Aorta (tissue), 5 donors: ENCODE measurements at places on chromosomes 11 and 22. TPM values are rescaled to one million over a fixed set of nuclear protein-coding genes. Genes with fewer than 3 reads are reported as not detected.

DNA sequence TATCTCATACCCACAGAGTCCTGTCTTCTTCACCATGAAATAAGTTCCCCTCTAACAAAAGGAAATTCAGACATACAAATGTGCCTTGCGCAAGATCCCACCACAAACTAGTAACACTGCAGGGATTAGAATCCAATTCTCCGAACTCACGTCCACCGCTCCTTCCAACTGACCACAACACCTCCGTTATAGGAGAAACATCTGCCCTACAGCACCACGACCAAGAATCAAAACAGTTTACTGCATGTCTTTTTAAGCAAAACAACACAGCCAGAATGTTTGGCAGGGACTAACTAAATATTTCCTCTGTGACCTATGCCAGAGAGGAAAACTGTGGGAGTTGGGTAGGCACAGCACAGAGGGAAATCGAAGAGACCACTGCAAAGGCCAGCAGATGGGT is 72.7 kb upstream of the AKIP1 start:
- no peaks in the 10 kb centered on the region for H3K4me1 ChIP-seq
- no peak overlapping the region for H3K4me3 ChIP-seq
- DNase-seq: no peak
- H3K27me3 ChIP-seq: no peaks in the 10 kb centered on the region

Gene MADD
- total RNA-seq: 34.9 TPM

Gene AIFM3
- 3.8 TPM for total RNA-seq

Gene P2RY6
- total RNA-seq: 12.0 TPM

DNA sequence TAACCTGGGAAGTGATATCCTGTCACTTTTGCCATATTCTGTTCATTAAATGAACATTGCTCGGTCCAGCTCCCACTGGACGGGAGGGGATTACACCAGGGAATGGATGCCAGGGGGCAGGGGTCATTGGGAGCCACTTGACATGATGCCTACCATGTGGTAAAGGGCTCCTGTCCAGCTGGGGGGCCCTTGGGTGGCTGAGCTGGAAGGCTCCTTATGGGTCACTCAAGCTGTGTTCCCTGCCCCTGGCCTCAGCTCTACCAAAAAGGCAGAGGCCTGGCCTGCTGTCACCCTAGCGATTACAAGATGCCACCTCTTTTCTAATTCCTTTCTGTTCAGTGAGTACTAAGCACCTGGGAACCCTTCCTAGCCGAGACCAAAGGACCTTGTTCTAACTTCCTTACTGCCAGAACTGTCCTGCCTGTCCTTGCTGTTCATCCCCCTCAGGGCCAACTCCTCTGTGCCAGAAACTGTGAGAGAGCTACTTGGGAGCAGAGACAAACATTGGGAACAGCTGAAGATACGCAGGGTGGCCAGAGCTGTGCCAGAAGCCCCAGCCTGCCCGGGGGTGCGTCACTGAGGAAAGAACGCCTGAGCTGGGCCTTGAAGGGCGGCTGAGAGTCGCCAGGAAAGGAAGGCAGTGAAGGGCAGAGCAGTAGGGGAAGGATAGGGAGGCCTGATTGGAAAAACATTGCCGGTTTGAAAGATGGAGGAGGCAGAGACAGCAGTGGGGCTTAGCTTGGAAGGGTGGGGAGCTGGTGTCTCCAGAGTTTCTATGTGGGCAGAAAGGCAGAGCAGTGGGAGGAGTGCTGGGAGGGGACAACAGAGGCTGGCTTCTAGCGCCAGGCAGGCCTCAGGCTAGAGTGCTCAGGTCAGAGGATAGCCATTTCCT is 12.7 kb upstream of the UVRAG start:
- no peak overlapping the region for H3K27ac ChIP-seq
- no peaks in the 10 kb centered on the region for H3K4me1 ChIP-seq
- peak; percentile 70 for DNase-seq
- no peak overlapping the region for H3K4me3 ChIP-seq

DNA sequence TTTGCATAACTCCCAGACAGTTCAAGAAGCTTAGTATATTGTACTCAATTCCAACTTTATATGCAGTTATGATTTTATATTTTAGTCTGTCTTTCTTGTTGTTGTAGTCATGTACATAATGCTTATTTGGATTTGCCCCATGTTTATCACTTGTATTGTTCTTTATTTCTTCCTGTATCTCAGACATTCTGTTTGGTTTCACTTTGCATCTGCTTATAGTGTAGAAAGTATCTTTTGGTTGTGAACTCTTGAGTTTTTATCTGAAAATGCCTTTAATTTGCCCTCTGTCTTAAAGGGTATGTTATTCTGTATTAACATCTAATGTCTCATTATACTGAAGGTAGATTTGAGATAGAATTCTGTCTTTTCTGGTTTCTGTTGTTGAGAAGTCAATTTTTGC is 275.4 kb downstream of the DYNC2H1 start:
- no peaks in the 10 kb centered on the region for H3K27me3 ChIP-seq
- no peak overlapping the region for H3K4me3 ChIP-seq
- no peaks in the 10 kb centered on the region for H3K36me3 ChIP-seq
- no peaks in the 10 kb centered on the region for H3K4me1 ChIP-seq
- no peak overlapping the region for H3K27ac ChIP-seq

- H3K27me3 ChIP-seq: no peaks in the 10 kb centered on the region
- peaks cover 3% of the 10 kb centered on the region for H3K36me3 ChIP-seq
- H3K27ac ChIP-seq: no peak overlapping the region
- DNase-seq: no peak
- H3K4me1 ChIP-seq: no peaks in the 10 kb centered on the region
These were observed 59.0 kb downstream of the NCAPD3 start for GRCh38 chr11:134164490-134165370.

Gene ABCC8
- 2.5 TPM for total RNA-seq

DNA sequence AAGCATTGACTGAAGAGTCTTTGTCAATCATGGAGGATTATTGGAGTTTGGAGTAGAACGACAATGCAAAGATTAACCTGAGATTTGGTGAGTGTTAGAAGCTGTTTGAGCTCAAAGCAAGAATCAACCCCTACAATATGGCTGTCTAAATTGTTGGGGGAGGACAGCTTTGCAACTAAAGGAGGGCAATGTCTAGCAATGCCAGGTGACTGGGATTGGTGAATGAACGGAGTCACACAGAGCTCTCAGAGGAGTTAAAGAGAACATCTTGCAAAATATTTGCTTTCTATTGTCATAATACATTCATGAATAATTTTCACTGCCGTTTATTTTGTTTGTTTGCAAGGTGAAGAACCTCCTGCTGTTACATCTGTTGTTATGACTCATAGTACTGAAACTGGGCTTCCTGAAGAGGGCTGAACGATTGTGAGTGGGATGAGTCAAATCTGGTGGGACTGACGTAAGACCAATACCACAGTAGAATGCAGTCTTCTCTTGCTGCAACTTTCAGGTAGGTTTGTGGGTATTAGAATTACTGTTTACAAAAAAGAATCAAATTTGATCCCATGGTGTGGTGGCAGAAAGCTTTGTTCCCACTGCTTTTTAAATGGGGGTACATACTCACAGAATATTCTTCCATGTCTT is 281.9 kb downstream of the CADM1 start:
- DNase-seq: no peak
- no peak overlapping the region for H3K27ac ChIP-seq
- no peaks in the 10 kb centered on the region for H3K36me3 ChIP-seq
- no peak overlapping the region for H3K4me3 ChIP-seq
